GM23248 (cell line): ENCODE measurements at places on chromosomes 2 and 18.

DNA sequence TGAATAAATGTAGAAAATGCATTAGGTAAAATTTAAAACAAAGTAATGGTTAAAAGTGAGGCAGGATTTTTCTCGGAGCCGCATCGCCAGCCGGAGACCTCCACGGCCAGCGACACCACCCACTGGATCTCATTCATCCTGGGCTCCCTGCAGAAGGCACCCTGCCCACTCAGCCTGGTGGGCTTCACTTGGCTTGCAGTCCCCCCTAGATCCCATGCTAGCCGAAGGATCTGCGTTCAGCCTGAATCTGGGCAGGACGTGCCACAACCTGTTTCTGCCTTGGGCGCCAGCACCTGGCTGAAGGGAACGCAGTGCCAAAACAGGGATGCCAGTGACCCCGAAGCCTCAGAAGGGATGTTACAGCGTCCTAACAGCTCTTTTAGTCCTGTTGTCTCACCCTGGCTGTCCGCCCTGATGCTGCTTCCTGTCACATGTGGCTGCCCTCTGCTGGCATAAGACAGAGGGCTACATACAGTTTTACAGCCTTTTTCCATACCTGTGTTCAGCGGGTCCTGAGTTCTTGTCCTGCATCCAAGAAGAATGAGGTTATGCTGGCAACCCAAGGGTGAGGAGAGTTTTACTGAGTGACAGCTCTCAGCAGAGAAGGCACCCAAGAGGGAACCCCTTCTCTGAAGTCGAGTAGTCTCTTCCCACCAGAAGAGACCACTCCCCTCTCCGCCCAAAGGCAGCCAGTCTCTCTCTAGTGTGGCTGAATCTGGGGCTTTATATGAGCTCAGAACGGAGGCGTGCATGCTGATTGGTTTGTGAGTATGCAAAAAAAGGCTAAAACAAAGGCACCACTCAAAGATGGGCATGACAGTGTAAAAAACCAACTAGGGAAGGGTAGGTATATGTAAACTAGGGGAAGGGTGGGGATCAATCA is 173.1 kb upstream of the GYPC start:
- DNase-seq: no peak

DNA sequence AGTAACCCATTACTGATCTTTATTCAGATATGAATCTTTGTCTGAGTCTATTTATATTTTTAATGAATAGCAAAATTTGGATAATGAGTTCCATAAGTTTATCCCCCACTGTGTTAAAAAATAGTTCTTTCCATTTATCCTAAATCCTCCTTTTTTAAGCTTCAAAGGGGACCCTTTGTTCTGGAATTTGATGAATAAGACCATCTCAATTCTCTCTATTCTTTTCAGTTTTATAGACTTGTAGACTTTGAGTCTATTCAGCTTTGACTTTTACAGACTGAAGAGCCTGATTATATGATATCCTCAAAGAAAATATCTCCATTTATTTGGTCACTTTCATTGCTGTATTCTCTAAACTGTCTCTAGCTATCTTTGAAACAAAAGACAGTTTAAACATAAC is 2146.1 kb upstream of the CELF4 start:
- DNase-seq: no peak

DNA sequence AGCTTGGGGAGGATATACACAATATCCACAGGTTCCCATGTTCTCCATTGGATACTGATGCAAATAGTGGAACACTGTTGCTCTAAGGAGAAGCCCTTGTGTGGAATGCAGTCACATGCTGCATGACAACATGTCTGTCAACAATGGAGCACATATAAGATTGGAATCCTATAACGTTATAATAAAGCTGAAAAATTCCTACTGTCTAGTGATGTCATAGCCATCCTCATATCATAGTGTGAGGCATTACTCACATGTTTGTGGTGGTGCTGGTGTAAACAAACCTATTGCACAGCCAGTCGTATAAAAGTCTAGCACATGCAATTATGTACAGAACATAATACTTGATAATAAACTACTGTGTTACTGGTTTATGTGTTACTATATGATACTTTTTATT is 394.7 kb downstream of the FBXO15 start:
- no peak for DNase-seq

- DNase-seq: peak; percentile 71
These were observed 63.5 kb upstream of the RASGRP3 start for GRCh38 chr2:33412920-33413319.

DNA sequence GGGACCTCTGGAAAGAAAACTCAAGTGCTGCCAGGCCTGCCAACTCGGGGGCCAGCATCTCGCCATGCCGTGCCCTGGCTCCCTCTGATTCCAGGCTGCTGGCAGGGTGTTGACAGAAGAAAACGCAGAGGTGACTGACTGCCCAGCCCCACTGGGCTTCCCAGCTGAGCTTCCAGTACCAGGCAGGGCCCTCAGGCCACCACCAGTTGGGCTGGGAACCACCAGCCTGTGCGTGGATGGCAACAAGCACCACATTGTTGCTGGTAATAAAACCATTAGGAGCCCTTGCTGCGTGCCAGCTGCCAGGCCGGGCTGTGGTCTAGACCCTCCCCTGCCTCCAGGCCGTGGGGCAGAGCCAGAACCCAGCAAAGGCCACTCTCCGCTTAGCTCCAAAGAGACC is 9.2 kb downstream of the DNMT3A start:
- no peak for DNase-seq

- no peak for DNase-seq
These were observed 93.0 kb downstream of the STPG4 start for GRCh38 chr2:47061944-47062678.

GRCh38 chr2:108409768-108410167 is 32.0 kb downstream of the SULT1C4 start:
- peak; percentile 63 for DNase-seq

GRCh38 chr2:173997753-173998152 is 32.6 kb upstream of the SP3 start:
- DNase-seq: no peak

- DNase-seq: peak; percentile 59
These were observed 50.6 kb upstream of the STPG4 start for GRCh38 chr2:47205576-47206141.

DNA sequence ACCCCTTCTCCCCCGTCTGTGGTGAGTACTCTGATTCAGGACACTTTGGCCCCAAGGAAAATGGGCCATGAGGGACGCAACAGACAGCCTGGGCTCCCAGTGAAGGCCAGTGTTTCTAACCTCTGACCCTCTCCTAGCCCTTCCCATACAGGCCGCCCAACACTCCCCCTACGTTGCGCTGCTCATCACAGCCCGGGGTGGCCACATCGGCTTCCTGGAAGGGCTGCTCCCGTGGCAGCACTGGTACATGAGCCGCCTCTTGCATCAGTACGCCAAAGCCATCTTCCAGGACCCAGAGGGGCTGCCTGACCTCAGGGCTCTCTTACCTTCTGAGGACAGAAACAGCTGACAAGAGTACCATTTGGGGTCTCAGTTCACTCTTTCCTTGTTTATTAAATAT is 4.0 kb downstream of the PREB start:
- DNase-seq: no peak

GRCh38 chr2:20668871-20669475 is 2.0 kb downstream of the GDF7 start:
- DNase-seq: no peak

- DNase-seq: no peak
These were observed 4.8 kb upstream of the ZAP70 start for GRCh38 chr2:97708608-97709007.

GRCh38 chr18:63067939-63068338 is 251.6 kb downstream of the BCL2 start:
- no peak for DNase-seq

DNA sequence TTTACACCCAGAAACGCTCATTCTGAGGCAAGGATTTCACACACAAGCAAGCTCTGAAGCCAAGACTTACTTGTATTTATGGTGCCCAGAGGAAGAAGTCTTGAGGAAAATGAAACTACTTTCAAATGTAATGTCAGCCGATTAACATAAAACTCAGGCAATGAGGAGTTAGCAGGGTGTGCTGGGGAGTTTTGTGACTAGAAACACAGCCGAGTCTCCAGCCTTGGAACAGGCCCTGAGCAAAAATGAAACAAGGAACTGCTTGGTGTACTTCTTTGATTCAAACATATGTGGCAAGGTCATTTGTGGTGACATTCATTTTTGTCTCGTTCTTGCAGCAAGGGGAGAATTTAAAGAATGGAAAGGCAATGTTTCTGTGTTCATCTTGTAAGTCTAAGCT is 4.5 kb downstream of the DYTN start:
- DNase-seq: no peak

DNA sequence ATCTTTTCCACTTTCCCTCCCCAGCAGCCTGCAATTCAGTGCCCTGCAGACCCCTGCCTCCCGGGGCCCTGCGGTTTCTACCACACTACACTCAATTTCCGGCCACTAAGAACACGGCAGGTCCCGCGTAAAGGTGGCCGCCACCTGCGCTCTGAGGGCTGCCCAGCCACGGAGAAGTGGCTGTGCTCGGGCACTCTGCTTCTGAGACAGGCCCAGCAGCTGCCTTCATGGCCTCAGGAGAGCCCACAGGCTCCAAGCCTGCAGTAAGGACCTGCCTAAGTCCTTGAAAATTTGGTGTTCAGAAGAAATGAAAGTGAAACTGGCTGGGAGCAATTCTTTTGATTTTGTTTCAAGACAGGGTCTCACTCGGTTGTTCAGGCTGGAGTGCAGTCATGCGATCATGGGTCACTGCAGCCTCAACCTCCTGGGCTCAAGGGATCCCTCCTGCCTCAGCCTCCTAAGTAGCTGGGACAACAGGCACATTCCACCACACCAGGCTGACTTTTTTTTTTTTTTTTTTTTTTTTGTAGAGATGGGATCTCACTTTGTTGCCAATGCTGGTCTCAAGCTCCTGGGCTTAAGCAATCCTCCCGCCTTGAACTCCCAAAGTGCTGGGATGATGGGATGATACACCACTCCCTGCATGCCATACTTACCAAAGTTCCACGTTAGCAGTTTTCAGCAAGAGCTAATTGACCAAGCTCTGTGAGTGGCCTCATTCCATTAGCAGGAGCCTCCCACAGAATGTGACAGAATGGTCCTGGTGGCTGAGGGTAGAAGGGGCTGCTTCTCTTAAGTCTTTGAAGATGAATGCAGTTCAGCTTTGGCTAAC is 14.6 kb upstream of the ALPP start:
- DNase-seq: no peak

- DNase-seq: no peak
These were observed 35.0 kb downstream of the ADAM23 start for GRCh38 chr2:206478340-206478739.

DNA sequence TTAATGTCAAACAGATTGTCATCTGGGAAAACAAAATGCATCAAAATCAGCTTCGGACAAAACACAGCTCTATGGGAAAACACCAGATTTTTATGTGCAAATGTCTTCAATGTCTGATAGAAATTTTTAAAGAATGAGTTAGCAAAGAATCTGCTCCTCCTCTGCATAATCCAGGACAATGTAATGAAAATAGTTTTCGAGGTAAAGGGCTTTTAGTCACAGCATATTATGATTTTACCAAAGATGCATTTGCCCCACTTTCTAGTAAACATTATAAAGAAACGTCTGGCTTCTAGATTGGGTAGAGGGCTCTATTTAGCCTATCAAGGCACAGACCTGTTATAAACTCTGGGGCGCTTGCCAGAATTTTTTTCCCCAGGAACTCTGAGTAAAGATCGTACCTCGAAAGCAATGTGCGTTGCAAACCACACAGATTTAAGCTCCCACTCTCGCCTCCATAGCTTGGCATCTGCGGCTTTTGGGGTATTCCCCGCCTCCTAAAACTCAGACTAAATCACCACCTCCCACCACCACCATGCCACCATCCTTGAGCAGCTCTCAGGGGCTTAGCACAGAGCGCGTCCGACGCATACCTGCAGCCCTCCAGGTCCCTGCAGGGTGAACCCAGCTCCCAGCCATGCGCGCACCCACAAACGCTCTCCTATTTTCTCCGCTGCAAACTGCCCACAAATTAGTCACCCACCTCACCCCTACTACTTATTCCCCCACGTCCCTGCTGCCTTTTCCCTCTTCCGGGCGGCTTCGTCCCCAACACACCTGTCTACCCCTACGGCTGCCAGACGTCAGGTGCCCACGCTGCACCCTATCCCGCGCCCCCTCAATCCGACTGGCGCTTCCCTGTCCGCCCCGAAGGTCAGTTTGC is 829 bp downstream of the ACVR1C start:
- peak; percentile 38 for DNase-seq

- DNase-seq: peak; percentile 54
These were observed 83.8 kb upstream of the TFCP2L1 start for GRCh38 chr2:121368836-121369235.

- peak; percentile 91 for DNase-seq
These were observed 5.7 kb downstream of the ELAC1 start for GRCh38 chr18:50973367-50974126.

- no peak for DNase-seq
These were observed 233.5 kb downstream of the PID1 start for GRCh38 chr2:229037621-229038020.

GRCh38 chr2:223221139-223221835 is 169.3 kb downstream of the KCNE4 start:
- no peak for DNase-seq

DNA sequence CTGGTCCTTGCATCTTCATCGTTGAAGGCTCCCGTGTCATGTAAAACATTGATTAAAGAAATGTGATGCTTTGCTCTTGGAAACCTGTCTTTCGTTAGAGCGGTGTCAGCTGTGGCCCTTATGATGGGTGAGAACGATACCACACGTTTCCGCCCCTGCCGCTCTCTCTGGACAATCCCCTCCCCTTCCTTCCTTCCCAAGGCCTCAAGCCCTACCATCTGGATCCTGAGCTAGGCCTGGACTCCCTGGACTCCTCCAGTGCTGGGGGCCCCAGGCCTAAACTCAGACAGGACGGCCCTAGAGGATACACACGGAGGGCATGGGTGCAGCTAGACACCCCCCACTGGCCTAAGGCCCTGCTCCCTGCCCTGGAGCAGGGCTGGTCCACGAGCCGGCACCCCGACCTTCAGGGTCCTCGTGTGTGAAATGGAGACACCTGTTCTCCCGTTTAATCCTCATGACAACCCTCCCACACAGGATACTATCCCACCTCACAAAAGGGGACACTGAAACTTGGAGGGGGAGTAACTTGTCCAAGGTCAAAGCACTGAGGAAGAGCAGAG is 13.2 kb downstream of the BIN1 start:
- DNase-seq: no peak

DNA sequence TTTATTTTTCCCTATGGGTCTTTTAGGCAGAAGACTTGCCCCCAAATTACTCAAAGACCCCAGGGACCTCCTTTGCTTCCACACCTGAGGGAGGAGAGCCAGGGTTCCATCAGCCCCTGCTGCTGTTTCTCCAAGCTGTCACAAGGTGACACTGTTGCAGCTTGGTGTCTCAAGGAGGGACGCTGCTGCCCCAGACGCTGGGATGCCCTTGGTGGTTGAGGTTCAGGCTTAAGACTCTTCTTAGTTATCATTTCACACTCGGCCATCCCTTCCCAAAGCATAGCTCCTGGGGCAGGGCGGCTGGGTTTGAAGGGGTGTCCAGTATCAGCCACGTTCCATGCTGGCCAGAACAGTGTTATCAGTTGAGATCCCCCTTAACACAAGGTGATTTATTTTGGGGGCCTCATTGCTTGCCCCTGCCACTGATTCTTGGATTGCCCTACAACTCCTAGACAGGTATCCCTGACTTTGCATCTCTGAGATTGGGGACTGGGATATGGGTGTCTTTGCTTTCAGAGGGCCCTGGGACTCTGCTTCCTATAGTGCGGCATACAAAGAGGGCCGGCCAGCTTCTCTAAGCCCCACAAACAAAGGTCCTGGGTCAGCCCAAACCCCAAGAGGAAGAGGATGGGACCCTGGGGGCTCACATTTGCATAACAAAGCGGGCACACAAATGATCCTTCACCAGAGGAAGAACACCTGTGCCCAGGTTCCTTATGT is 22.7 kb downstream of the GPR55 start:
- DNase-seq: peak; percentile 81

- DNase-seq: no peak
These were observed 44.5 kb upstream of the SP5 start for GRCh38 chr2:170670651-170671050.

GRCh38 chr2:50635824-50636223 is 396.1 kb downstream of the NRXN1 start:
- no peak for DNase-seq
